T-helper 2 cell (primary cell): ENCODE measurements at places on chromosomes 3 and 15.

GRCh38 chr15:65212097-65212496, 824 bp upstream of the CILP start:
- peak; percentile 66 for DNase-seq

- DNase-seq: no peak
Observed at GRCh38 chr15:38176691-38177090, 75.9 kb upstream of the SPRED1 start.

GRCh38 chr3:102178817-102179216, 256.0 kb upstream of the ZPLD1 start:
- DNase-seq: no peak

- DNase-seq: no peak
Observed at GRCh38 chr3:48026098-48026497, 9.9 kb upstream of the MAP4 start.

- no peak for DNase-seq
Observed at GRCh38 chr3:110420158-110420641, 651.4 kb upstream of the NECTIN3 start.

GRCh38 chr3:49387721-49388120, 24.1 kb downstream of the RHOA start:
- no peak for DNase-seq

GRCh38 chr15:63923993-63924950, 90.5 kb upstream of the HERC1 start:
- DNase-seq: no peak

DNA sequence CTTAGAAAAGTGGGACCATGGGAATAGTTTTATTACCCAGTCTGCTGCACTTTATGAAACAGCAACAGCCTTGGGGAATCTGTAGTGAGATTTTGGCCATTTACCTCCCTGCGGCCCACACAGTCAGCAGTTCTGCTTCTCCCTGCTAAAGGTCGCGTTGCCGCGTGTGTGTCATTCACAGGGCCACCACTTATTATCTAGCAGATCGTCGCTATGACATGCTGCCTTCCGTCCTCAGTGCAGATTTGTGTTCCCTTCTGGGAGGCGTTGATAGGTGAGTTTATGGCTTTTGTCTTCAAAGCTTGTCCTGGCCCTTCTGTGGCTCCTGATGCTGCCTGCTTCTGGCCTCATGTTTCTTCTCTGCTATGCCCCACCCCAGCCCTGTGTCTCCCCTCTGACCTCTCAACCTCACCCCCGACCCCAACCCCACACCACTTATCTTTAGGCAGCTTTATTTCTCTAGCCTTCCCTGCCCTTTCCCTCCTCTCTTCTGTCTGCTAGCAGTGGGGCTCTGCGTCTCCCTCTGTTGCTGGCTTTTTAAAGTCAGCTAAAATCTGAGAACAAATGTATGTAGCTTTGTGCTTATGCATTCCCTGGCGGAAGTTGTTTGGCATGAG, 30.1 kb downstream of the DIS3L start:
- no peak for DNase-seq

GRCh38 chr3:58167431-58168351, 43.1 kb downstream of the DNASE1L3 start:
- DNase-seq: no peak

DNA sequence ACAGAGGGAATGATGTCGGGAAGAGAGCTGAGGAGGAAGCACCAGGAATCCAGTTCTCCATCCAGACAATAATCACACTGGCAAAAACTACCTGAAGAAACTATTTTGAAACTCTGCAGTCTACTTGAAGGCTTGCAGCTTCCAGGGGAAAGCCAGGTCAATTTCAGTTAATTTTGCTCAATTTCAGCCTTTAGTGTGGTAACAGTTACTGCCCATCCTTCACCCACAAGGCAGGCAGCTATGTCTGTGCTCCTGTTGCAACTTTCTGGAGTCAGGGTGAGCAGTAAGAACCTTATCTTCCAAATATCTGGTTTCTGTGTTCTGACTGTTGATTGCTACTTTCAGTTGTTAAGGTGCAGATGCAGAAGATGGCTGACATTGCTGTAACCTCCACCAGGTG, 221.7 kb downstream of the ADAMTS17 start:
- DNase-seq: no peak
